Epithelial cell of proximal tubule (primary cell): ENCODE measurements at places on chromosomes 2 and 18. TPM values are rescaled to one million over a fixed set of nuclear protein-coding genes. Genes with fewer than 3 reads are reported as not detected.

Gene RGPD3
- 0.29 and 0.46 TPM in 2 replicates for total RNA-seq

- no peak for DNase-seq
Measured at GRCh38 chr2:172481507-172482262, 54.3 kb downstream of the ITGA6 start.

GRCh38 chr2:47309952-47310800, 92.8 kb upstream of the MSH2 start:
- DNase-seq = no peak

- DNase-seq = no peak
Measured at GRCh38 chr2:100321179-100321865, 979 bp downstream of the LONRF2 start.

- DNase-seq = no peak
Measured at GRCh38 chr18:45232061-45232460, 383.2 kb upstream of the SLC14A2 start.

DNA sequence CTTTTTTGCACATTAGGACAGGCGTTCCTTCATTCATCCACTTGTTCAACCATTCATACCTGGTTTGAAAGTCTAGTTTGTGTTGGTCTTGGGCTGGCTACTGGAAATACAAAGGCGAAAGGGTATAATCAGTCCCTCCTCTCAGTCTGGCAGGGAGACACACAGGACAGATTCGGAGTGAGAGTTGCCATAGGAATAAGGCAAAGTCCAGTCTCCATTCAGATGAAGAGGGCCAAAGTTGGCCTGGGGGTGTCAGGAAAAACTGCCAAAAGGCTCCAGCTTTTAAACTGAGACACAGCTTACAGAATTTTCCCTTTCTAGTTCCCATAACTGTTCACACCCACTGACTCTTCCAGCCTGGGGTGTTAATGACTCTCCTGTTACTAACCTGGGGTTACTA, 96.3 kb upstream of the AQP4 start:
- DNase-seq = no peak

DNA sequence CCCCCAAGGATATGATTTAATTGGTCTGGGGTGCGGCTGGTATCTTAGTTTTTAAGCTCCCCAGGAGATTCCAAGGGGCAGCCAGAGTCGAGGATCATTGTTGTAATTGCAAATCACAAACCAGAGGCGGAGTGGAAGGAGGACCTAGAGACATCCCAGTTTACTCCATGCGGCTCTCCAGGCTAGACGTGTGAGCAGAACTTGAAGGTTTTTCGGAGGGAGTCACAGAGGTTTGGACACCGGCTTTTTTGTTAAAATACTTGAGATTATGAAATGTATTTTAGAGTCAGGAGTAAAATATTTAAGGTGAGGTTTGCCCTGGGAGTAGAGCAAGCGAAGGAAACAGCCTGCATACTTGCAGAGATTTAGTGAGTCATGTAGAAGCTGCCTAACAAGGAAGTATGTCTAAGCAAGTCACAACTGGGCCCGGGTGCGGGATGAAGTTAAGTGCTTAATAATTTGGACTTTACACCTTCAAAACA, 39.5 kb downstream of the TGOLN2 start:
- no peak for DNase-seq
